Upper lobe of right lung (tissue), 1 donor: ENCODE measurements at places on chromosomes 6 and 20. TPM values are rescaled to one million over a fixed set of nuclear protein-coding genes. Genes with fewer than 3 reads are reported as not detected.

- DNase-seq = no peak
These were observed 700.9 kb upstream of the SLC35B3 start for GRCh38 chr6:9136141-9136822.

- DNase-seq = no peak
These were observed 11.4 kb downstream of the RMND1 start for GRCh38 chr6:151440498-151440897.

DNA sequence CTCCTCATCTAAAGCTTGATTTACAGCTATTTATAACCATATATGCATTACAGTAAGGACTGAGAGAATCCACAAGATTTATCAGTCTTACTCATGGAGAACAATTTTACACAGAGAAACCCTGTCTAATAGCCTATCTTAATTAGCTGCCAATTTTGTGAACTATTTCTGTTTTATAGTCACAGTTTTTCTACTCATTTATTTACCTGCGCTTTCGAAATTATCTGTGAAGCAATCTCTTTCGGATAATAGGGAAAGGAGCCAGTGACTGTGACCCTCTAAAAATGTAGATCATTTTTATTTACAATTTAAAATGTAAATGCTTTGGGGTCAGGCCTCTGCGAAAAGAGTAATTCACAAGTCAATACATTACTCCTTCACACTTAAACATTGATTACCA lies 98.1 kb downstream of the TSHZ2 start:
- DNase-seq = no peak

DNA sequence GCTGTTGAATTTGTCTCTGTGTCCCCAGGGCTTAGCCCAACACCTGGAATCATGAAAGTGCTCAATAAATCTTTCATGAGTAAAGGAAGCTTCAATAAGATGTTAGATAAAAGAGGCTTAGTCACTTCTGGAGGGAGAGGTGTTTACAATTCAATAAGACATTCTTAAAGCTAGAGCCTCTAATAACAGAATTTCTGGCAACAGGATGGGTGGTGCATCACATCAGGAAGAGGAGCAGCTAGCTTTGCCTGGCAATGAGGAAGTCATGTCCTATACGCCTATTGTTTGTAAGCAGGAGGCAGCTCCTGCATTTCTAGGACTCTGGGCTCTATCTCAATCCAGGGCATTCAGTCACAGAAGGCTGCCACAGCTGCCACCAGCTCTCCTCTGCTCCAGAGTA lies 638.5 kb downstream of the EPM2A start:
- DNase-seq = no peak

DNA sequence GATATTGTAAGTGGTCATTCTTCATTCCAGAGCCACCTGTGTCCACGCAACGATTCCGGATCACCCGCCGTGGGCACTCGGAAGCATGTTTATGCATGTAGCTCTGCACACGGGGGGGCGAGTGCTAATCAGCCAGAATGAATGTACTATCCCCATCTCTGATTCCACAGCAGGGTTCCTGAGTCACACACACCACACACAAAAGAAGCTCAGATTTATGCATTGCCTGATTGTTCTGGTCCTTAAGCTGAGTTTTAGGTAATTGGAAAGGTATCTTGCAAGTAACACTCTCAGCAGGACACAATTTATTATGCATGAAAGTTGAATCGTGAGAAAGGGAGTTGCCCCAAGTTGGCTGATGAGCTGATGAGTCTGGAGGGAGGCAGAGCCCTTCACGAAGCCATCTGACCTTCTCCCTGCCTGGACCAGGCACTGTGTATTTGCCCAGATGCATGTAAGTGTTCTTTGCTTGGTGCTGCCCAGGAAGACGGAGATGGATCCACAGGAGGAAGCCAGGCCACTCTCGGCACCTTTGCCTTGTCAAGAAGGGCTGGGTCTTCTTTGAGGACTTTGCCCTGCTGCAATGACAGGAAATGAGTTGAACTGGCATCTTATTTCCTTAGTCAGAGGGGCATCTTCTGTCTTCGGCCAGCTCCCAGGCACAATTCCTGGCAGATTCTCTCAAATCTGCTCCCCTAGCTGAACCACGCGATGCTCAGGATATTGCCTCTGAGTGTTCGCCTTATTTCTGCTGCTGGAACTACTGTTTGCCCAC lies 141.1 kb downstream of the SYNDIG1 start:
- no peak for DNase-seq

GRCh38 chr20:2557873-2558580 lies 21.7 kb downstream of the TMC2 start:
- no peak for DNase-seq

- no peak for DNase-seq
These were observed 567.4 kb downstream of the CBLN4 start for GRCh38 chr20:55437798-55438415.

GRCh38 chr20:39248171-39248861 lies 286.2 kb downstream of the DHX35 start:
- DNase-seq = no peak

PNPLA1 gene
- 0.35 TPM for total RNA-seq

LAMA2 gene
- 42.1 TPM for total RNA-seq

TOMM6 gene
- total RNA-seq = 138 TPM

RCAN2 gene
- total RNA-seq = 11.7 TPM

CRIP3 gene
- total RNA-seq = 0.90 TPM

SNTA1 gene
- 8.6 TPM for total RNA-seq

ELOVL2 gene
- total RNA-seq = 0.23 TPM

GNL1 gene
- total RNA-seq = 54.8 TPM

TXLNB gene
- total RNA-seq = 1.3 TPM

CLPSL2 gene
- not detected for total RNA-seq

FIG4 gene
- total RNA-seq = 31.3 TPM
